ENCODE measurements at places on chromosomes 2 and 18. TPM values are rescaled to one million over a fixed set of nuclear protein-coding genes. Genes with fewer than 3 reads are reported as not detected.
A peak's percentile ranks its signal among the peaks of the same experiment; 100 is the strongest.

The DPYSL5 gene
- total RNA-seq: not detected

The REL gene
- 12.8 TPM for total RNA-seq

The AKAIN1 gene
- total RNA-seq: not detected

The CDH19 gene
- total RNA-seq: not detected

The LRRTM1 gene
- total RNA-seq: not detected

The C1GALT1C1L gene
- total RNA-seq: 0.74 TPM

GRCh38 chr18:56391931-56392590 is 246.3 kb downstream of the TXNL1 start:
- DNase-seq: no peak

- no peak for DNase-seq
Measured at GRCh38 chr2:110842048-110842447, 109.7 kb downstream of the ACOXL start.

DNA sequence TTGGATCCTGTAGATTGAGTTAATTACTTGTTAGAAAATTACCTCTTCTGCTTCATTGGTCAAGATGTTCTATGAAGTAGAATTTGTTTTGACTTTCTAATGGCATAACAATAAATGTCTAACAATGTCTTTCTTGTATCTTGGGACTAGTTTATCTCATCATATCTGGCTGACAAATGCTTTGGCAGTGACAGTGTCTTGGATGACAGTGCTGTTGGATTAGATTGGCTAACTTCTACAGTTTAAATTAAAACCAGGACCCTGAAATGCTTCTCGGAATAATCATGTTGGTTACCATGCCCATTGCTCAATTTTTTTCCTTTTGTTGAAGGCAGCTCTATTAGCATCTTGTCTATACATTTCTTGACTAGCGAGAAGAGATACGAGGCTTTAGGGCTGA is 176.9 kb downstream of the PARD3B start:
- DNase-seq: no peak

- peak; percentile 3 for DNase-seq
Measured at GRCh38 chr2:18932853-18933252, 343.5 kb upstream of the NT5C1B start.

- DNase-seq: no peak
Measured at GRCh38 chr2:1381644-1382043, 31.6 kb upstream of the TPO start.

DNA sequence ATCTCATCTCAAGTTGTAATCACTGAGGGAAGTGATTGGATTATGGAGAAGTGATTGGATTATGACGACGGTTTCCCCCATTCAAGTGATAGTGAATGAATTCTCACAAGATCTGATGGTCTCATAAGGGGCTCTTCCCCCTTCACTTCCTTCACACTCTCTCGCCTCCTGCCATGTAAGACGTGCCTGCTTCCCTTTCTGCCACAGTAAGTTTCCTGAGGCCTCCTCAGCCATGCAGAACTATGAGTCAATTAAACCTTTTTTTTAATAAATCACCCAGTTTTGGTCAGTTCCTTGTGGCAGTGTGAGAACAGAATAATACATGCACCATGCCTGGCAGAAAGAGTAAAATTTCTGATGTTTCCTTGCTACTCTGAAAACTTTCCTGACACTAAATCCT is 36.6 kb downstream of the CEP68 start:
- DNase-seq: no peak

GRCh38 chr2:197498937-197499593 is 575 bp downstream of the HSPD1 start:
- peak; percentile 69 for DNase-seq

DNA sequence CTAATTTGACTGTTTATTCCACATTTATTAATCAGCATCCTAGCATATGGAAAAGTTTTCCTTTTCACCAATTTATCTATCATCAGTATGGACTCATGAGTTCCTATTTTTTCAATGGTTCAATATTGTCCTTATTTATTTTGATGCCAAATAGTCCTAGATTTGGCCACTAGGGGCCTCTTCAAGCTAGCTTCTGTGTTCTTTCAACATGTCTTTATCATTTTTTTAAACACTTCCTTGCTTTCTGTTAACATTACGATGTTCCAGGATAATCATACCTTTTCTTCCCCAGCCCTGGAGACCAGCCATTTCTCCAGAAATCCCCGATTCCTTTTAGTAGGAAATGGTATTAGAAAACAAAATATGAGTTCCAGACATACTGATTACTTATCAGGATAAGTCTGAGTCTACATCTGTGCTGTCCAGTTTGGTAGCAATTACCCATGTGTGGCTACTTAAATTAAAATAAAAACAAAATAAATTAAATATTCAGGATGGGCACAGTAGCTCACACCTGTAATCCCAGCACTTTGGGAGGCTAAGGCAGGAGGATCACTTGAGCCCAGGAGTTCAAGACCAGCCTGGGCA is 70.6 kb downstream of the RPE start:
- DNase-seq: peak; percentile 78
